ENCODE measurements at places on chromosomes 1 and 21.

DNA sequence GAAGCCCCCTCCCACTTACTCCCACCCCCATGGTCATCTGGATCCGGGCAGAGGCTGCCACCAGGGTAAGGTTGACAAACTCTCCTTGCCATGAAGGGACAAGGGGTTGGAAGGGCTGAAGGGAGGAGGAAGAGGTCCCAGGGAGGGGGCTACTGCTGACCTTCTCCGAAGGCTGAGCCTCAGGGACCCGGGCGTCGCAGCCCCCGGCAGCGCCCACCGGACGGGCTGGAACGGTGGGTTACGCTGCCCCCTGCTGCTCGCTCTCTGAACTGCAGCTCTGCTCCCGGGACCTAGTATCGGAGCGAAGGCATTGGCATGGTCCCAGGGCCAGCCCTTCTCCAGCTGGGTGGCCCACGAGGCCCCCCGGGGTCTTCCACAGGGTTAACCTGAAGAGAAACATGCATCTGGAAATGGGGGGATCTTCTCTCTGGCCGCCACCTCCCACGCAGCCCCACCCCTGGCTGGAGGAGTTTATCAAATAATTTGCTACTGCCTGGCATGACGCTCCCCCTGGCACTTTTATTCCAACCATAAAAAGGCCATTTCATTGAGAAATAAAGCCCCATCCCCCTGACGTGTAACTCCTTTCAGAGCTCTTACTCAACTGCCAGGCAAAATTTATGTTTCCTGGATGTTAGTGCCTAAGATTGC, 70.4 kb upstream of the TARDBP start:
- no peak for DNase-seq

DNA sequence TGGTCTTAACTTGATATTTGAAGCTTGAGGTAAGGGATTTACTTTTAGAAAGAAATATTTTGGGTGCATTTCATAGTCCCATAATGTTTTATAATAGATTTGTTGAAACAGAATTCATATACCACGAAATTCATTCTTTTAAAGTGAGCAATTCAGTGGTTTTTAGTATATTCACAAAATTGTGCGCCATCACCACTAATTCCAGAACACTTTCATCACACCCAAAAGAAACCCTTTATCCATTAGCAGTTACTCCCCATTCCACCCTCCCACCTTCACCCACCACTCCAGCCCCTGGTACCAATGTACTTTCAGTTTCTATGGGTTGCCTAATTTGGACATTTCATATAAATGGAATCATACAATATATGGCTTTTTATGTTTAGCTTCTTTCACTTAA, 38.9 kb upstream of the DMRTB1 start:
- no peak for DNase-seq

GRCh38 chr1:192527950-192528349, 47.6 kb upstream of the RGS1 start:
- no peak for DNase-seq

- DNase-seq, result no peak
Measured at GRCh38 chr1:5615076-5615475, 377.1 kb downstream of the NPHP4 start.

- no peak for DNase-seq
Measured at GRCh38 chr1:240282061-240282830, 190.6 kb downstream of the FMN2 start.

DNA sequence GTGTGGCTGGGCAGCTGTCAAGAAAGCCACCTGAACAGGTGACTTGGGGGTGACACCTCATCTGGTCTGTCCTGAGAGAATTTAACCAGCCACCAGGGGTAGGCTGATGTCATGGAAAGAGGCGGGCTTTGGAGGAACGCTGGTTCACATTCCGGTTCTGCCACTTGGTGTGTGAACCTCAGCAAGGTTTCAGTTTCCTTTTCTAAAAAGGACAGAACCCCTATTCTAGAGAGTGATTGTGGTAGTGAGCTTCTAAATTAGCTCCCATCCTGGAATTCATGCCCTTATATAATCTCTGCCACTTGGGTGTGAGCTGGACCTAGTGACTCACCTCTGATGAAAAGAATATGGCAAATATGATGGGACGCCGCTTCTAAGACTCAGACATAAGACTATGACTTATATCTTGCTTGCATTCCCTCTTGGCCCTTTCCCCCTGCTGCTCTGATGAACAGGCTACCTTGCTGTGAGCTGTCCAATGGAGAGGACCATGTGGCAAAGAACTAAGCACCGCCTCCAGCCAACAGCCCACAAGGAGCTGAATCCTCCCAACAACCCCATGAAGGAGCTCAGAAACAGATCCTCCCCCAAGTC, 332.1 kb downstream of the RRAGC start:
- DNase-seq, result no peak

- no peak for DNase-seq
Measured at GRCh38 chr1:11362547-11363021, 89.6 kb downstream of the UBIAD1 start.

DNA sequence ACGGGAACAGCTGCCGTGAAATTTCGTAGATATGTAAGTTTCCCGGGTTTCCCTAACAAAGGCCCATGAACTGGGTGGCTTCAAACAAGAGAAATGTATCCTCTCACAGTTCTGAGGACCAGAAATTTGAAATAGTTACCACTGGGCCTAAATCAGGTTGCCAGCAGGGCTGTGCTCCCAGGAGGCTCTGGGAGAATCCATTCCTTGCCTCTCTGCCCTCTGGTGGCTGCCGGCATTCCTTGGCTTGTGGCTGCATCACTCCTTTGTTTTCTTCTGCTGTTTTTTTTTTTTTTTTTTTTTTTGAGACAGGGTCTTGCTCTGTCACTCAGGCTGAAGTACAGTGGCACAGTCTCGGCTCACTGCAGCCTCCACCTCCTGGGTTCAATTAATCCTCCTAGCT, 23.7 kb downstream of the UMODL1 start:
- DNase-seq, result no peak

DNA sequence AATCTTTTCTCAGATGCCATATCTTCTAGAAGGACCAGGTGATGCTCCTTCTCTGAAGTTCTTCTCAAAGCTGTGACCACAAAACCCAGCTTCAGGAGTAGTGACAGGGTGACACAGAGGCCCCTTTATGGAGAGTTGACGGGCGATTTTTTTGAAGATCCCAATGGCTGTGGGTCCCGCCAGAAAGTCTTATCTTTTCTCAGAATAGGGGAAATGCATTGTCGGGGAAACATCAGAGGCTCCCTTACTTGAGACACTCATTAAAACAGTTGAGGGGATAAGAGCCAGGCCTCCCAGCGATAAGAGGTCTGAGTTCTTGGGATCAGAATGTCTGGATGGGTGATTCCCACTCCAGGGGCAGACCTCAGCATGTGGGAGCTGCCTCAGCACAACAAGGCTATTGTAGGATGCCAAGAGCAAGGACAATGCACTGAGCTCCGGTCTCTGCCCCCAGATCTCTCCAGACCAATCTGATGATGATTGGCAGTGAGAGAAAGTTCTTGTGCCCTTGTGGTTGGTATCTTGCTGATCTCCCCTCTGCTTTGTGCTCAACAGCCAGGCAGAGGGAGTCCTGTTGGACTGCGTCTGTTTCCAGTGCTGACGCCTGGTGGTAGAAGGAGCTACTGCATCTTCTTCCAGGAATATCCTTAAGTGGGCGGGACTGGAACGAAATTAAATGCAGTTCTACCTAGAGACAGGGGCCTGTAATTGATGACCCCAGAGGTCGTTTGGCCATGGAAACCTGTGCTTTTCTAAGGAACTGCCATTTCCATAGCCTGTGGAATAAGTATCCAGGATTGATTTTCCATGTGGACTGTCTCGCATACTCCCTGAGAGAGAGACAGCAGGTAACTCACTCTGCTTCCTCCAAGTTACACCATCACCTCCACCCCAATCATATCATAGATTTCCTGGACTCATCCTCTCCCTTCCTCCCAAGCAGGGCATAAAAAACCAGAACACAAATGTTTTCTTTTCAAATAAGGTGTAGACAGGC, 6.8 kb upstream of the ACKR1 start:
- peak; percentile 26 for DNase-seq

DNA sequence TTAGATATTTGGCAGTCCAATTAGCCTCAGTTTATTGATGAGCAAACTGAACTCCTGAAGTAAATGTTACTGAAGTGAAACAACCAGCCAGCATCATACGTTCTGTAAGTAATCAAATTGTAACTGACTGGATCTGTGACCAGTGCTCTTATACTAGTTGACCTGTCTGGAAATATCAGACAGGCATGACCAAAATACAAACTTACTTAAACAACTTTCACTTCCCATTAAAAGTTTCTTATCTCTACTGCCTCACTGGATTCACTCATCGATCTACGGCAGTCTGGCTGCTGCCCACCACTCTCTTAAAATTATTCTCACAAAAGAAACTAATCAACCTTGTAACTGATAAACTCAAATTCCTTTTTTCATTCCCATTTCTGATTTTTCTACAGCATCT, 56.4 kb downstream of the WDR3 start:
- no peak for DNase-seq

GRCh38 chr1:183002267-183002666, 21.0 kb upstream of the LAMC1 start:
- DNase-seq, result no peak

DNA sequence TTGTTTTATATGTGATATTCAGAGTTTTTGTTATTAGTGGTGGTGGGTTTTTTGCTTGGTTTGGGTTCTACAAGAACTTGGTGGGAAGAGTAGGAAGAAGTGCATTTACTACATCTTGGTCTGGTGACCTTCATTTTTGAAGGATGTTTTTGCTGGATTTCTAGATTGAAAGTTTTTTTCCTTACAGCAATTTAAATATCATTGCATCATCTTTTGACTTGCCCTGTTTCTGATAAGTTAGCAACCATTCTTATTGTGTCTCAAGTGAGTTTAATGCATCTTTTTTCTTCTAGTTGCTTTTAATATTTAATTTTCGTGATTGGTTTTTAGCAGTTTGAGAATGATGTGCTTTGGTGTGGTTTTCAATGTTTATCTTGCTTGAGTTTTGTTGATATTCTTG, 447.7 kb downstream of the DISC1 start:
- no peak for DNase-seq

- DNase-seq, result no peak
Measured at GRCh38 chr1:34787461-34788420, 5.1 kb upstream of the GJA4 start.

DNA sequence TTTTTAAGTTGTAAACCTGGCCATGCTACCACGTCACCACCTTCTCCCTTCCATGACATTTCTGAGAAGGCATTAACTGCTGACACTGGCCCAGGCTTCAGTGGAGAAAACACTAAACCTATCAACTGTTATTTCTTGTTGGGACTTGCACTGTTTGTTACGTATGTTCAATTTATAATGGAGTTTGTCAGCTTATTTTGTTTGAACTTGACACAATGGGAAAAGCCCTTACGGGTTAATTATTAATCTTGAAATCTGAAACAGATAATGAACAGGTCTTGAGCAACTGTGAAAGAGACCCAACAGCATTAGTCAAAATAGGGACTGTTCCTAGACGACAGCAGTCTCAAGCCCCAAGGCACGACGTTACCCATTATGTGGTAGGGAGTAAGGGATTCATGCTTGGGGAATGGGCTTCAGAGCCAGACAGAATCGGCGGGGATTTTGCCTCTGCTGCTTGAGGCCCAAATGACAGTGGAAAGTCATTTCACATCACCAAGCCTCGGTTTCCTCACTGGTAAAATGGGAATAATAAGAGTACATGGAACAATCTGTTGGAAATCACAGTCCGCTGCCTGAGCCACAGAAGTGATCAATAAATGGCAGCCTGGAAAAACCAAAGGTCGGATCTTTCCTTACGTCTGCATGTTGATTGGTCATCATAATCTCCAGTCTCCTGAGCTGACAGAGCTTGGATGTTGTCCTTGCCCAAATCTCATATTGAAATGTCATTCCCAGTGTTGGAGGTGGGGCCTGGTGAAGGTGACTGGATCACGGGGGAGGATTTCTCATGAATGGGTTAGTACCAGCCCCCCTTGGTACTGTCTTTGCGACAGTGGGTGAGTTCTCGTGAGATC, 44.5 kb downstream of the TIAM1 start:
- DNase-seq, result no peak

DNA sequence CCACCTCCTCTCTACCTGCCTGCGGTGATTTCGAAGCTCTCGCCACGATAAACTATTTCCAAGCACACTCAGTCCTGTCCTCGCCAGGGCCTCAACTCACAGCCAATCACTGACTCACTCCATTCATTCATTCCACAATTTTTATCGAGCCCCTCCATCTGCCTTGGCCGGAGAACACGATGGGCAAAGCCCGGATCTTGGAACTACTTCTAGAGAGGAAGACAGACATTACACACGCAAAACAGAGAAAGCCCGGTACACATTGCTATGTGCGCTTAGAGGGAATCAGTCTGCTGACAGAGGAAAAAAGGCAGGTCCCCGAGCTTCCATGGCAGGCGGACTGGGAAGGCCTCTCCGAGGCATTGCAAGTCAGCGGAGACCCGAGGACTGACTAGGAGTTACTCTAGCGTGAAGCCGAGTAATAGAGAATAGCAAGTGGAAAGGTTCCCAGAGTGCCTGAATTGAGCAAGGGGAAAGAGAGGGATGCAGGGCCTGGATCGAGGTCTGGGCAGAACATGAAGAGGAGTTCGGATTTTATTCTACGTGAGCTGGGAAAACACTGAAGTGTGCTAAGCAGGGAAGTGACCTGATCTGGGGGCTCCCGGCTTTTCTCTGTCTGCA, 54.2 kb upstream of the DNAJC6 start:
- peak; percentile 58 for DNase-seq

DNA sequence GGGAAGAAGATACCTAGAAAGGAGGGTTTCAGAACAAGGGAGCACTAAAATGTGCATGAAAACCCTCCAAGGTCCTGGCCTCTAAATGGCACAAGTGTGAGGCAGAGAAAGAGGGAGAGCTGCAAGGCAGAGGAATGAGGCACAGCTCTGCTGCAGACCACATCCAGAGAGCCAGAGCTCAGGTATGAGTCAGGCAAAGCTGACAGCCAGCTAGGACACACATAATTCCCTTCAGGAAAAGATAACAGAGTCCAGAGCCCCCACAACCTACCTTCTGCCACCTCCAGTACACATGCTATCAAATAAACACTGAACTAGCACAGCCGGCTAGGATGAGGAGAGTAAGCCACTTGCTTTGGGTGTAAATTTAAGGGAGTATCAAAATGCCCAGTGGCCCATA, 62.2 kb downstream of the HSF2BP start:
- DNase-seq, result no peak

- peak; percentile 47 for DNase-seq
Measured at GRCh38 chr1:54297596-54298283, 97.8 kb downstream of the MRPL37 start.

DNA sequence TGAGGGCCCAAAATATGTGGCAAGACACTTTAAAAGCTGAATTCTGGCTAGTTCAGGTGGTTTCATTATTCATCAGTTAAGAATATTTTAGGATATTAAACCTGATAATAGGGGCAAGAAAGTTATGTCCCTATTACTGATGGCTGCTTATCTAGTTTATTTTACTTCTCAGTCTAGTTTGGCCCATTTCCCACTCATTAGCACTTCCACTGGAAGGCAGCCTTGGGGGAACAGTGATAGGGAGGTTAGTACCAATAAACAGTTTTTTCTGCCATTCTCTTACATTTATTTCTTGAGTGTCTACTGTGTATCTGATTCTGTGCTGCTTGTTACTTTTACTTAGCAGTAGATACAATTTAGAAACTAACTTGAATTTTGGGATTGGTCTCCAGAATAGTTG, 9.0 kb downstream of the PPP1R12B start:
- no peak for DNase-seq

Data from NCI-H2029 treated with DMSO at 0.1 percent for 48 hours (cell line).